ENCODE measurements at places on chromosomes 5 and 9.

GRCh38 chr5:174490728-174491127 lies 233.7 kb upstream of the MSX2 start:
- no peak for DNase-seq

- DNase-seq: no peak
These were observed 170.7 kb downstream of the RANBP17 start for GRCh38 chr5:171032435-171032973.

DNA sequence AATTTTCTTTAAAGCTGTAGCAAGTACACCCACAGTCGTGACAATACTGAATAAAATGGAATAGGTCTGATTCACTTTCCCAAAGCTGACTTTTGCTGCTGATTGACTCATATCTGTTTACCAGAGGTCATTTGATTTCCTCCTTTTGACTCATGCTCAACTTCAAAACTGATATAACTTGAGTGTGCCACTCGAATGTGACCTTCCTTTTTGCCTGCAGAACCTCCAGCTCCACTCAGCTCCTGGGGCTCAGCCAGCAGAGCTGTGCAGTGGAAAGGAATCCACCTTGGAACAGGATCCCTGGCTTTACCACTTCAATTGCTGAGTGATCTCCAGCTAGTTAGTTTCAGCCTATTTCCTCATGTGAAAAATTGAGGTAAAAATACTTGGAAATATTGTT lies 84.1 kb downstream of the FEM1C start:
- DNase-seq: no peak

DNA sequence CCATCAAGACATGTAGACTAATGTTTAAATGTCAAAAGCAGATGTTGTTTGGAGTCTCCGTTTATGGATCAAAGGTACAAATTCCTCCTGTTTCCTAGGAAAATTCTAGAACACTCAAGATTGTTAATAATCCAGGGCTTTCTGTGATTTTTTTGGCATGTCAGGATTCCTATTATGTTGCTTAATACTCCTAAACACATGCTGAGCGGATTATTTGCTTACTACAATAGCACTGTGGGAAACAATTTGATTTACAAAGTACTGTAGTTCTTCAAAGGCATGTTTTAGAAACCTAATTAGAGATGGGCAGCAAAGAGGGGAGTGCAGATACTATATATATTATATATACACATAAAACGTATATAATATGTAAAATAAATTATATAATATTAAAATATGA lies 19.0 kb upstream of the SCAMP1 start:
- no peak for DNase-seq

GRCh38 chr9:116765011-116765410 lies 77.9 kb downstream of the TRIM32 start:
- no peak for DNase-seq

DNA sequence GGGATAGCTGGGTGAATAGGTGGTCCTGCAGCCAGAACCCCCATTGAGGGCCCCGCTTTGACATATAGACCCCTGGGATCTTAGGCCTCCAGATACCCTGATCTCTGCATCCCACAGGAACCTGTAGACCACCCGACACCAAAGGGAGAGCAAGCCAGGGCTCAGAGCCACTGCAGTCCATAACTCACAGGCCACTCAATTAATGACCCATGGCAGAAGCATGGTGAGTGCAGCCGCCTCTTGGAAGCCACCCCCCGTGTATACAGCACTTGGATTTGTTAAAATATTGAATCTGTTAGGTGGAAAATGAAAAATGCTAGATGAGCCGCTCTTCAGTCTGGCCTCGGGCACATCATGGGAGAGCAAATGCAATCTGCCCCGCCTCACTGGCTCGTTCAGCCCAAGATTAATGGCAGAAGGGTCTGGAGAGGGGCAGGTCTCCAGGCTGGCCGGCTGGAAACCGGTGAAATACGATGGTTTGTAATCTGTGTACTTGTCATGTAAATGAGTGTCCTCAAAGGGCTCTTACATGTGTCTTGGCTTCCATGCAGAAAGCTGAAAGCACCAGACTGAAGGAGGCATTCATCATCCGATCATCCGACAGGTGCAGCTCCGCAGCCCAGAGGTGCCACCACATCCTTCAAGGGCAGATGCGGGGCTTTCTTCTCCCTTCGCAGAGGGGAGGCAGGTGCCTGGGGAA lies 111.3 kb downstream of the OLFM1 start:
- DNase-seq: no peak

GRCh38 chr5:34034534-34035327 lies 8.3 kb downstream of the C1QTNF3 start:
- DNase-seq: no peak

- no peak for DNase-seq
These were observed 125.8 kb upstream of the DAPK1 start for GRCh38 chr9:87371795-87372355.

DNA sequence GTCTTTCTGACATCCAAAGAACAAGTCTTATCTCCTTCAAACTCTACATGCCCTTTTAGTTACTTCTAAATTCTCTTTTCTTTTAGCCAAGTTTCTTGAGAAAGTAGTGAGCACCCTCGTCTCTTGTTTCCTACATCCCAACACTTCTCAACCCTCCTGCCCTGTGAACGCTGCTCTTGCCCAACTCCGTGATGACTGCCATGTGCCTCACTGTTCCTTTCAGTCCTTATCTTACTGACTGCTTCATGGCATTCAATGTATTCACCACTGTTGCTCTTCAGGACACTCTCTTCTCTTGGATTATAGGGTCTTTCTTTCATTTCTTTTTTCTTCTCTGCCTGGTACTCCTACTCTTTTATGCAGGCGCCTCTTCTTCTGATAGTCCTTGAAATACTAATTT lies 14.8 kb downstream of the C9 start:
- DNase-seq: no peak

- DNase-seq: no peak
These were observed 77.8 kb downstream of the MUSK start for GRCh38 chr9:110746211-110746930.

DNA sequence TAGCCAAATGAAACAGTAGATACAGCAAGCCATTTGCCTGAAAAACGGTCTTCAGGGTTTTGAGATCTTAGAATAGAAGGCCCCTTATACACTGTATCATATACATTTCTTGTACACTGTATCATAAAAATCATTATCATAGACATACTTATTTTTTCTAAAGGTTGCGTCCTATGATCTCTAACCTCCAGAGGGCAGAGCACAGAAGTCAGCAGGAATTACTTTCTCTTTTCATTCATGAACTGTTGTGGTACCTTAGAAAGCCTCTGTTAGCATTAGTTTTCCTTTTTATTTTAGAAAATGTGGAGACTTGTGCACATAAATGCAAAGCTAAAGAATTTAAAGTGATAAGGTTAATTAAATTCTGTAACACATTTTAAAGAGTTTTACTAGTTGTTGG lies 115.4 kb downstream of the OXCT1 start:
- no peak for DNase-seq

DNA sequence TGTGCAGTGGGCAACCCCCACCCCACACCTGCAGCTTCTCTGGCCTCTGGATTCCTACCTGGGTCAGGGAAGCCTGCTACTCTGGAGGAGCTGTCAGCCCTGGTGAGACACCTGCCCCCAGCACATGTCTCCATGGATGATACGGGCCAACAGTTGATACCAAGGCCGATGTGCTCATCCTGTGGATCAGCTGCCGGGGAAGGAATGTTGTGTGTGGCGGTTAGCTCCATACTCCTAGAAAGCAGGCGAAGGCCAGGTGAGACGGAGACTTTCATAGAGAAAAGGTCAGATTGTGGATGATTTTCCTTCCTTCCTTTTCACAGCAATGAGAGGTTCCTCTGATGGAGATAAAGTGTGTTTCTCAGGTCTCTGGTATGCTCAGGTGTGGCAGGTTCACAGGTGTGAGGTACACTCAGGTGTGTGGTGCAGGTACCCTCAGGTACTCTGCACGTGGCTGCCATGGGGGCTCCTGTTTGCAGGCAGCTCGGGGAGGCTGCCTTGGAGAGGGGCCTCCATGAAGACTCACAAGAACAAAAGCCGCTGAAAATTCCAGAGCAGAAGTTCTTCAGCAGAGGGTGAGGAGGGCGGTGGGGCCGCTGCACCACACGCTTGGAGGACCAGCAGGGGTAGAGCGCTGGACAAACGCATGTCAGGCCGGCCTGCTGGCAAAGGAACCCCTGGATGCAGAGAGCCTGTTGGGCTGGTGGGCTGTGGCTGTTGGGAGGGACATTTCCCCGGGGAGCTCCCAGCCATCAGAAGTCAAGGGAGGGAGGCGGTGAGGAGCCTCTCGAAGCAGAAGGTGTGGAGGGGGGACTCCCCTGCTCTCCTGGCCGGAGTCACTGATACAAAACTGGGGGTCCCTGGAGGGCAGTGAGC lies 5.1 kb upstream of the AHRR start:
- no peak for DNase-seq

- DNase-seq: no peak
These were observed 100.3 kb downstream of the MRPS30 start for GRCh38 chr5:44909004-44909403.

Measured in T-helper 22 cell (primary cell).